EH (cell line): ENCODE measurements at places on chromosomes 11 and 22.

DNA sequence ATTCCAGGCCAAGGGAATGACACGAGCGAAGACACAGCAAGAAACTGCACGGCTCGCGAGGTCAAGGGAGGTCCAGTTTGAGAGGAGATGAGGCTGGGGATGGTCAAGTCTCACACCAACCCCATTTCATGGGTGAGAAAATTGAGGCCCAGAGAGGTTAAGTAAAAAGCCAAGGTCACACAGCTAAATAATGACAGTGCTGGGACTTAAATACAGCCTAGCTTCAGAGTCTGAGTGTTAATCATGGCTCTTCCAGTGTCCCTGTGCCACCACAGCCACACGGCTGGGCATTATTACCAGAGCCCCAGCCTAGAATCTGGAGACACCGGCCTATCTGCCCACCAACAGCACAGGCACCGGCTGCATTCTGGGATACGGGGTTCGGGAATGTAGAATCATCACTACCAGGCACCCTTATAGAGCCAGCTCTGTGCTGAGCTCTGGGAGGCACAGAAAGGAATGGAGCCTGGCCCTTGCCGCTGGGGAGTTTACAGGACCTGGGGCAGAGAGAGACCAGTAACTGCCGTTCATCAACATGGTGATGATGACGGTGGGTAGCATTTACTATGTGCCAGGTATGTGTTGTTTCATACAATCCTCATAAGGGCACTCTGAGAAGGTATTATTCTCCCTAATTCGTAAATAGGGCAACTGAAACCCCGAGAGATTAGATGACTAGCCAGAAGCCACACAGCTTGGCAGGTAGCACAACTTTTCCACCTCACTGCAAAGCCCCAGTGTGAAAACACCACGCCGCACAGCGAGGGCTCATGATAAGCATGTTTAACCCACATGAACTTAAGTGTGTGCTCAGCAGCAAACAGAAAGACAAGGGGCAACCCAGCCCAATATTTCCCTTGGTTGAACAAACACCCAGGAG lies 51.8 kb downstream of the CD6 start:
- no peak for DNase-seq

DNA sequence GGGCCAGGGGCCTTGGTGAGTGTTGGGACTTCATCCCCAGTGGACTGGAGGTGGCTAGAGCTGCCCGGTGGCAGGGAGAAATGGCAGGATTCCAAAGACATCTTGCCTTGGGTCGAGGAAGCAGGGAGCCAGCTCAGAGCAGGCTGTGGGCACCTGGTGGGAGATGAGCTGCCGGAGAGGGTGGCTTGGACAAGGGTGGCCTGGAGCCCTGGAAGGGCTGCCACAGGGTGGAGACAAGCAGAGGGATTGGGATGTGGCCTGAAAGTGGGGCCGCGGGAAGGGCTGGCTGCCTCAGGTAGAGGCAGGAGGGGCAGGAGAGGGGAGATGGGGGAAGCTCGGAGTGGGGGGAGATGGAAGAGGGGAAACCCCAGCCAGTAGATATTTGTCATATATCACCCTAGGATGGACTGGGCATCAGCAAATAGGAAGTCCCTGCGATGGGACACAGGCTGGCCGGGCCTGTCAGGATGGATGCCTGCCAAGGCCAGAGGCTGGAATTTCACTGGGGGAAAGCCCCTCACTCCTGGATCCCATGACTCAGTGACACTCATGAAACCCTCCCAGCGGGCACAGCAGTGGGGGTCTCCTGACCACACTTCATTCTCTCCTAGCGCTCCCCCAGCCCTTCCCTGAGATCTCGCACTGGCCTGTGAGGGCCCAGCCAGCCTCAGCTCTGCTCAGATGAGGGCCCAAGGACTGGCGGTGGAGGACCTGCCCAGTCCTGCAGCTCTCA lies 72.0 kb upstream of the SHISAL1 start:
- DNase-seq = no peak

DNA sequence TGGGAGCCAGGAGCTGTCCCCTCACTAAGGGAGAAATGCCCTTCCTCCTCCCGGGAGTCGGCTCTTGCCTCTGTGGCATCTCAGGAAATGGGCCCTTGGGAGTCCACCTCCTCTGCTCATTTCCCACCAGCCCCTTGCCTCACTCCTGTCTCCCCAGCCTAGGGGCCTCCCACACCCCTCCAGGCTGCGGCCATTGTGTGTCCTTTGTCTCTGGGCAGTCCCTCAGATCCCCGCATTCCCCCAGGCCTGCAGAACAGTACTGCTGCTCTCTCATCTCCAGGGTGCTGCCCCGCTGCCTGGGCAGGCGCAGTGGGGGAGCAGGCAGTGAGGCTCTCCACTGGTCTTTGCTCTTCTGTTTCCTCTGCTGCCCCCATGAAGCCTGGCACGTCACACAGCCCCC lies 25.0 kb downstream of the ADA2 start:
- DNase-seq = no peak

GRCh38 chr11:2275334-2276279 lies 5.2 kb upstream of the ASCL2 start:
- no peak for DNase-seq

- no peak for DNase-seq
Measured at GRCh38 chr11:122872046-122872445, 10.5 kb upstream of the JHY start.

- no peak for DNase-seq
Measured at GRCh38 chr11:82406611-82407010, 327.1 kb downstream of the FAM181B start.

DNA sequence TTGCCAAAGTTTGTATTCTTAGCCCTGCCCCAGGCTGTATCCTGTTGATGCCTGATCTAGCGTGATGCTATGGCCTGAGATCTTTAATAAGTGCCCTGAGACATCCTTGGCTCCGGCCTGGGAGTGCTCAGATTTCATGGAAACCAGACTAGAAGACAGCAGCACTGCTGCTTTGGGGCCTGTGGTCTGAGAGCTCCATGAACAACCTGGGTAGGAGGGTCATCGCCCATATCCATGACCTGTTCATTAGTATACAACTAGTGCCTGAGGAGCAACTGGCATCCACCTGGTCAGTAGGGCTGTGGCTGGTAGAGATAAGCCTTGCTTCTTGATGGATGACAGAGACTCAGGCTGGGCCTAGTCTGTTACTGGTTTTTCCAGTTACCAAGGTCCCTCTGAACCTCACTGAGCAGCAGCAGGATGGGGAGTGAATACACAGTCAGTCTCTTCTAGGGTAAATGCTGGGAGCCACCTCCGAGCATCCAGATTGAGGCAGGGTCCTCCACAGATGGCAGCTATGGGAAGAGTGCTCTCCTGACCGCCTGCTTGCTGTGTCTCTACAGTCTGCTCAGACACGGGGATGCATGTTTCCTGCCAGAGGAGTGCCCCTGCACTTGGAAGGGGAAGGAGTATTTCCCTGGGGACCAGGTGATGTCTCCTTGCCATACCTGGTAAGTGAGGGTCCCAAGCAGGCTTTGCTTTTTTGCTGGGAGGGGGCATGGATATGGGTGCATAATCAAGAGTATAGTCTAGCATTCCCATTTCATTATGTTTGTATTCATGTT lies 39.0 kb downstream of the OTOG start:
- DNase-seq = no peak

GRCh38 chr11:6497069-6497839 lies at the start of gene DNHD1:
TSS of gene DNHD1 (plus strand) at chr11:6497280. CDS start at chr11:6498216, 936 bp downstream.
- DNase-seq = peak; percentile 12

- DNase-seq = peak; percentile 39
Measured at GRCh38 chr11:15258433-15259165, 143.9 kb downstream of the INSC start.

GRCh38 chr11:121711939-121712338 lies 259.2 kb upstream of the SORL1-AS1 start:
- peak; percentile 77 for DNase-seq
